ENCODE measurements at places on chromosomes 5 and 9.

- no peak for DNase-seq
Observed at GRCh38 chr9:13020146-13021040, 245.6 kb downstream of the LURAP1L start.

DNA sequence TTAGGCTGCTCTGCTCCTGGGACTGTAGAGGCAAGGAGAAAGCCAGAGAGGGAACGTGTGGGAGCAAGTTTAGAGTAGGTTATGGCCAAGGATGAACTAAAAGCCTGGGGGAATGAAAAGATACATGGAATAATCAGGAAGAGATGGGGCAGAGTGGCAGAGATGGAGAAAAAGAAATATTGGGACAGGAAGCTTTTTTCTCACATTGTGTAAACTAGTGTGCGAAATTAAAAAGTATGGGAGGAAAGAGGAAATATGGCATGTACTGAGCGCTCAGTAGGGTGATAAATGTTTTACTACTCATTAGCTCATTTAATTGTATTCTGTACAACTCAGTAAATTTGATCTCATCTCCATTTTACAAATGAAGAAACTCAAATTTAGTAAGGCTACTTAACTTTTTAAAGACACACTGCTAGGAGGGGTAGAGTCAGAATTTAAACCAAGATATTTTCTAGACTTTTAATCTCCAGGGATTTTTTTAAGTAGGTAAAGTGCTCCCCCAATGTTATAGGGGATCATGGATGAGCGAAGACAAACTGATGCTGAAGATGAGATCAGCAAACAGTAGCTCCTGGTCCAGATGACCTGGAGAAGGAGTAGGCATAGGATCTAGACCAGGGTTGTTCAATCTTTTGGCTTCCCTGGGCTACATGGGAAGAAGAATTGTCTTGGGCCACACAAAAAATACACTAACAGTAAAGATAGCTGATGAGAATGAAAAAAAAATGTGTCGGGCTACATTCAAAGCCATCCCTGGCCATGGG, 30.8 kb downstream of the ALDH1A1 start:
- DNase-seq = no peak

DNA sequence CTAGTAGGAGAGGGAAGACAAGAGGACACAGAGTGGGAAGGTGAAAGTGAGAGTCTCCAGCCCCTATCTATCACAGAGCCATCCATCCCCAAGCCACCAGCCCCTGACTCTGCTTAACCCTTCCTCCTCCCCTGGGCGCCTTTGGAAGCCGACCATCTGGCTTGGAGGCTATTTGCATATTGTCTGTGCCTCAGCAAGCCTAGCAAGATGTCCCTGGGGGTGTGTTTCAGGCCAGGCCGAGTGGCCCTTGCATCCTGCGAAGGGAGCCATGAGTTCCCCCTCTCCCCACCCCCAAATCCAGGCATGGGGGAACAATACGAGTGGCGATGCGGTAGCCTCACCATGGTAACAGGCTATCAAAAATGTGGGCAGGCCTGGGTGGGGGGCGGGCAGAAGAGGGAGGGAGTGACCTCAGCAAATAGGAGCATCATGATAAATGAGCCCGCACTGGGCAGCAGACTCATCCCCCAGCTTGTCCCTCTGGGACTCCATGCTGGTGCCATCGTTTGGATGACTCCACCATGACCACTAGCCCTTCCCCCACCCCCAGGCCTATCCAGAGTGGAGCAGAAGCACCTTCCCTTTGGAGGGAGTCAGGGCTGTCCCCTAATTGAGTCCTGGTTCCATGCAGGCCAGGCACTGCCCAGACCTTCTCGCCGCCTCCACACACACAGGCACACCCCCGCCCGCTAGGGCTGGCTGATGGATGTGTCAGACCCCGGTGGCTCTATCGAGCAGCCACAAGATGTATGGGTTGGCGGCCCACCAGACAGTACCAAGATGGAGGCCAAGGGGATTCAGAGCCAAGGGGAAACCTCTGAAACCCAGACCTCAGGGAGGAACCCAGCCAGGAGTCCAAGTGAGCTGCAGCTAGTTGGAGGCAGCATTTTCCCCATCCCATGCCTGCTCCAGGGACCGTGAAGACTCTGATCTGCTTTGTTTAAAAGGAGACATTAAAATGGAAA, 14.6 kb downstream of the URM1 start:
- DNase-seq = no peak

DNA sequence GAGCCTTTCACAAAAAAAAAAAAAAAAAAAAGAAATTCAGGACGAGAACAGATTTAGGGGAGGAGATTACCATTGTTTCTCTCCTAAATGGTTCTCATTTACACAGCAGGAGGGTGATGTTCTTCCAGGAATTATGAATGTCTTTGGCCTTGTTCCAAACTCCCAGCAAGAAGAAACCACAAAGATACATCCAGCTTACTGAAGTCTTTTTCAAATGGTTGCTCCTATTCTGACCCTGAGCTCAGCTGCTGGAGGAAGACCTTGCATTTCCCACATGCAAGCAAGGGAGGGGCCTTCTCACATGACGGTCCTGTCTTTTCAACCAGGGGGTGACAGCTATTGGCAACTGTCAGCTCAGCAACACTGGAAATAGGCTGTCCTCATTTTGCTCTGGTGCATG, 203.0 kb upstream of the VLDLR start:
- DNase-seq = no peak

DNA sequence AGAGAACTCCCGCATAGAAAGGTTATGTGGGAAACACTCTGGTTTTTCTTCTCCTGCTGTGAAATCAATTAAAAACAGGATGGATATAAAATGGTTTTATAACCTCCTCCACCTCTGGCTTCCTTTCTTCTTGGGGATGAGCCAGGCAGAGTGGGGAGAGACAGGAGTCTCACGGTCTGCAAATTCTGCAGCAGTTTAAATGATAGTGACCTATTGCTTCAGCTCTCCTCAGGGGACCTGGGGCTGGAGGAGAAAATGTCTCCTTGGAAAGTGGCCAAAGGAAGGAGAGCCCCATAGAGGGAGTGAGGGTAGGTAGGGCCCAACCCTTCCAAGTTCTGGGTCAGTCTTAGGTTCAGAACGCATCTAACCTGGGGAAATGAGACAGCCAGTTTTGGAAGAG, 118.8 kb downstream of the MTX3 start:
- no peak for DNase-seq

DNA sequence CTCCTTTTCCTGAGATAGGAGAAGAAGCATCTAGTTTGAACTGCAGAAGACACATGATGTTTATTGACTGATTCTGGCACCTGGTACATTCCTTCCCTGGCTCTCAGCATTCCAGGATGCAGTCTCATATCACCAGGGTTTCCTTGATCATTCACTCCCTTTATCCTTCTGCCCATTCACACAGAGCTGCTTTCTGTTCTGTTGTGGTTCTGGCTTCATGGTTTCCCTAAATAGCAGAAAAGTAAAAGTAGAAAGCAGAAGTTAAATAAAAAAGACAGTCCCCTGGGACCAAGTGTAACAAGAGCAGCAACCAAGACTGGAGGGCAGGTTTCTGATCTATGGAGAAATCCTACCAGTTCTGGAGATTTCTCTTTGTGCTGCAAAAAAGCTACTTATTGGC, 3.2 kb downstream of the IFNA8 start:
- DNase-seq = no peak

DNA sequence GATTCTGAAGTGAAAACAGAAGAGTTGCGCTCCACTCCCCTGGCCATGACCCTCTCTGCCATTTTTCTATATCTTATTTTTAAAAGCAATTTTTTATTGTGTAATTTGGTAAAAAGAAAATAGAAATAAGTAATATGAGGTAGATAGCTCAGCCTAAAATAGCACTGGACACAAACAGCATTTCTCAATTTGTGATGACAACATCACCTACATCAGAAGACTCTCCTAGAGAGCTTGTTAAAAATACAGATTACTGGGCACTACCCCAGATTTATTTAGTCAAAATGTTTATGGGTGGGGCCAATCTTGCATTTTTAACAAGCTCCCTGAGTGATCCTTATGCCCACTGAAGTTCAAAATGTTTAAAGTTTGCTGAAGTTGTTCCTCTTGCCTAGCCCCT, 40.5 kb upstream of the CCDC112 start:
- no peak for DNase-seq

GRCh38 chr5:176813587-176814312, 3.4 kb downstream of the UNC5A start:
- no peak for DNase-seq

DNA sequence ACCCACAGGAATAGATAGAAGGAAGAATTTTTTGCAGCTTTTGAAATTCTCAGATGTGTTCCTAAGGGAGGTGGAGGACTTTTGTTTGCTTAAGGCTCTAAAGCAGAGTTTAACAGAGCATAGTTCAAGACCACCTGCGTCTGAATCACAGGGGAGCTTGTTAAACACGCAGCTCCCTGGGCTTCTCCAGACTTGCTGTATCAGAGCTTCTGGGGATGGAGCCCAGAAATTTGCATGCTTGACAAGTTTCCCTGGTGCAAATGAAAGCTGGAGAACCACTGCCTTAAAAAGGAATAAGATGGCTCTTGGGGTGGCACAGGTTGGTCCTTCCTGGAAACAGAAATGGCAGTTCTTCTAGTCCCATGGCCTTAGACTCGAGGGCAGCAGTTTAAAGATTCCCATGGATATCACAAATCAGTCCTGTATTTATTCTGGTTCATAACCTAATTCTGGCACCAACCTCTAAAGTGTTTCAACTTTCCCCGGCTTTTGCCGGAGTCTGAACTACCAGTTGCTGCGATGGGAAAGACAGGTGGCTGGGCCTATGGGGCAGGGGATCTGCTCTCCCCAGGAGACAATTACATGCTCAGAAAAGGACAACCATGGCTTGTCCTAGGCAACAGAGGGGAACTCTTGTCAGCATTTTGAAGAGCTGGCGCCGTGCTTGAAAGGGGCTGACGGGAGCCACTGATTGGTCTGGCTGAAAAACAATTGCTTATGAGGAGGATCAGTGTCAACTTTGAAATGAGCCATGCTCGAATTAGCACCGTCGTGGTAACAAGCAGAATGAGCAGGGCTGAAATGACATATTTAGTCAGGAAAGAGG, 599.6 kb downstream of the CCDC171 start:
- no peak for DNase-seq

- DNase-seq = no peak
Observed at GRCh38 chr9:70406434-70406862, 8.0 kb downstream of the KLF9 start.

GRCh38 chr5:10726913-10727517, 34.0 kb downstream of the DAP start:
- no peak for DNase-seq

- no peak for DNase-seq
Observed at GRCh38 chr5:33608344-33609041, 167.7 kb downstream of the TARS1 start.

GRCh38 chr5:7884491-7885267, 15.7 kb downstream of the MTRR start:
- no peak for DNase-seq

GRCh38 chr9:29044959-29045358, 1471.7 kb upstream of the C9orf72 start:
- DNase-seq = no peak

GRCh38 chr5:138000102-138000723, 32.7 kb downstream of the FAM13B start:
- DNase-seq = no peak
